ENCODE measurements at places on chromosomes 13 and 19.

DNA sequence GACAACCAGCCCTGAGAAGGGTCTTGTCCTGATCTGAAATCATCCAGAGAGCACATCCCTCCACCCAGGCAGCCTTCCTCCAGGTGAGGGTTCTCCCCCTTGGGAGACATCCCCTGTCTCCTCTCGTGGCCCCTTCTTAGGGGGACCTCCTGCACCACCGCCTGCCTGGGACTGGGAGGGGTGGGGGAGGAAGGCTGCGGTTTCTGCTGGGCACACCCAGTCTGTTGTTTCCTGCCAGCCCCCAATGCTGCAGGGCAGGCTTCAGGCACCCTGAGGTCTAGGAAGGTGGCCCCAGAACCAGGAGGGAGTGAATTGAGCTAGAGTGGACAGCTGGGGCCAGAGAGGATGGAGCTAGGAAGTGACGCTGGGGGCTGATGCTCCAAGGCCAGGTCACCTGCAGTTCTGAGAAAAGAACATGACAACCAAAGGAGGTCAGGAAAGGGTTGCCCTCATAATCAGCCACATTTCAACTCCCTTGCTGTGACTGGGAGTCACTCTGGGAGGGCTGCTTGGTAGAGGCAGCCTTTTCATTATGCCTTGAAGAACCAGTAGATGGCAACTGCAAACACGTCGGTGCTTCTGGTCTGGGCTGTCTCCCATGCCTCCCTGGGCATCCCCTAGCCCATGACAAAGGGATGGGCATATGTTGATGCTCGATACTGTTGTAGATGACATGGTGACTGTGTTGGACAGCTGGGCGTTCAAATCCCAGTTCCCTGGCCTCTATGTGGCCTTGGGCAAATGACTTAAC is 1.4 kb downstream of the ARHGEF18 start:
- ATAC-seq, result no peak

GRCh38 chr19:1409204-1410005 is 2.0 kb downstream of the DAZAP1 start:
- no peak for ATAC-seq

DNA sequence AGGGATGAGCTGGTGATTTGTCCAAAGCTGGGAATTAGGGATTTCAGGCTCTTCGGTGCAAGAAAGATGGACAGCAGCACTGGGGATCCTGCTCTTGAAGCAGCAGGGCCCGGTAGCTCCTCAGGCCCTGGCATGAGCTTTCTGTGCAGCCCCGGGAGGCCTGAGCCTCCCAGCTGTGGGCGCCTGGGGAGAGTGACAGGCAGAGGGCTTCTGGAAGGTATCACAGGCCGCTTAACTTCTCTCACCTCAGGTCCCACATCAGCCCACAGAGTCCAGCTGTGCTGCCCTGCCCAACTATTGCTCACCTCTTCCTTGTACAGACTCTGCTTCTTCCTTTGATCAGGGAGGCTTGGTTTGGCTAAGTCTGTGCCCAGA is 14.6 kb upstream of the ZNF536 start:
- no peak for ATAC-seq

- no peak for ATAC-seq
Observed at GRCh38 chr13:66940113-66940512, 290.0 kb downstream of the PCDH9 start.

GRCh38 chr19:50838239-50838638 is 4.9 kb upstream of the KLK15 start:
- no peak for ATAC-seq

DNA sequence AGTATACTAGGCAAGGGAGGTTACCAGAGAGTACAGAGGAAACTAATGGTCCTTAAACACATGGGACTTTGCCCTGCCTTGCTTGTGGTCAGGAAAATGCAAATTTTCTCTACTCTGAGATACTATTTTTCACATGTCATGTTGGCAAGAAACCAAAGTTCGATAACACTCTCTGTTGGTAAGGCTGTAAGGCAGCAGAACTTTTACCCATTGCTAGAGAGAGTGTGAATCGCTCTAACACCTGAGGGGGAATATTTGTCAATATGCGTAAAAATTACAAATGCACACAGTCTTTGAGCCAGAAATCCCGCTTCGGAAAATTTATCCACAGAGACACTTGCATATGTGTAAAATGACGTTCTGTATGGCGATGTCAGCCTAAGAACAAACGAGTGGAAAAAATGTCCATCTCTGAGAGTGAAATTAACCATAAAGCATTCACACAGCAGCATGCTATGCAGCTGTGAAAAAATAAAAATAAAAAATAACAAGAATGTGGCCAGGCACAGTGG is 9.5 kb upstream of the RFX1 start:
- ATAC-seq, result no peak

GRCh38 chr19:8108560-8109445 is 40.6 kb downstream of the FBN3 start:
- ATAC-seq, result no peak

All from SK-N-SH treated with all-trans-retinoic acid at 6 μM for 48 hours (cell line).